Activated B cell treated with CpG ODN at 0.5 μM for 24 hours (primary cell): ENCODE measurements at places on chromosomes 2 and 18. TPM values are rescaled to one million over a fixed set of nuclear protein-coding genes. Genes with fewer than 3 reads are reported as not detected.

RFTN2 gene
- not detected in 2 replicates for total RNA-seq

- no peaks in the 10 kb centered on the region for H3K4me1 ChIP-seq
- H3K36me3 ChIP-seq = no peaks in the 10 kb centered on the region
Observed at GRCh38 chr2:169131587-169132512, 62.5 kb downstream of the DHRS9 start.

DNA sequence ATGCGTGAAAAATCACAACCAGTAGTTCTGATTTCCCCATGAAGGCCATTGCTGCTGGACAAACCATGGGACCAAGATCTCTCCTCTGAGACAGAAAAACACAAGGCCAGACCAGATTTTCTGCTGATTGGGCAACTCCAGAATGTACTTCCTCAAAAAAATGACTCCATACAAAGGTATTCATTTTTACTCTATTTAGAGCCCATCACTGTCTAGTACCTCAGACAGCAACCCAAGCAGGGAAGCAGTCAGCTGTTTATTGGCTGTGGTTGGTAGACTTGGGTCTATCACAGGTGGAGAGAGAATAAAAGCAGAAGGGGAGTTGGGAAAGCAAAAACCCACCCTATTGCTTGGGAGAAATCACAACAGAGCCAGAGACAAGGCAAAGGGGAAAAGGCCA, 219.9 kb downstream of the PIK3C3 start:
- H3K27me3 ChIP-seq = no peaks in the 10 kb centered on the region
- no peak for DNase-seq
- H3K27ac ChIP-seq = no peak overlapping the region
- no peak overlapping the region for H3K4me3 ChIP-seq

GREB1L gene
- not detected in 2 replicates for total RNA-seq

- H3K4me3 ChIP-seq = no peak overlapping the region
- peaks cover 9% of the 10 kb centered on the region for H3K36me3 ChIP-seq
- no peaks in the 10 kb centered on the region for H3K27me3 ChIP-seq
- DNase-seq = no peak
- H3K4me1 ChIP-seq = peaks cover 15% of the 10 kb centered on the region
Observed at GRCh38 chr2:46924038-46924437, 8.4 kb upstream of the MCFD2 start.

GRCh38 chr2:204652063-204652462, 106.8 kb downstream of the PARD3B start:
- no peak overlapping the region for H3K27ac ChIP-seq
- no peaks in the 10 kb centered on the region for H3K4me1 ChIP-seq
- H3K4me3 ChIP-seq = no peak overlapping the region
- H3K36me3 ChIP-seq = no peaks in the 10 kb centered on the region
- H3K27me3 ChIP-seq = no peaks in the 10 kb centered on the region

- H3K4me3 ChIP-seq = no peak overlapping the region
- no peak for DNase-seq
- no peak overlapping the region for H3K27ac ChIP-seq
- no peaks in the 10 kb centered on the region for H3K36me3 ChIP-seq
Observed at GRCh38 chr2:169741-170140, 94.1 kb downstream of the SH3YL1 start.

ERICH2 gene
- total RNA-seq = not detected in 2 replicates

DNA sequence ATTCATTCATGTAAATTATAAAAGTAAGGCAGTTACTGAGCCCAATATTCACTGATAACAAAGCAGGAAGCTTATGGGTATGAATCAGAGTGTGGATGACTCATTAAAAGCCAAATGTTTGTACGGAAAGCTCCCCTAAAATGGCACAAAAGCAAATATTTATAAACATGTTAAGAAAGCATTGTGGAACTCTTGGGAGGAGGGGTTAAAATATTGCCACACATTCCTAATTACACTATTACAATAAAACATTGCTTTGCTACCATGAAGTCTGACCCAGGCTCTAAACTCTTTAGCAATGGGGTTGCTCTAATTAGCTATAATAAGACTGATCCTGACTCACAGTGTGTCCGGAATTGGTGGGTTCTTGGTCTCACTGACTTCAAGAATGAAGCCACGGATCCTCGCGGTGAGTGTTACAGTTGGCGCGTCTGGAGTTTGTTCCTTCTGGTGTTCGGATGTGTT, 110.9 kb downstream of the NAB1 start:
- H3K4me1 ChIP-seq = no peaks in the 10 kb centered on the region
- H3K27ac ChIP-seq = no peak overlapping the region
- no peak for DNase-seq
- H3K36me3 ChIP-seq = no peaks in the 10 kb centered on the region
